ENCODE measurements at places on chromosomes 4 and X.

GRCh38 chr4:77917075-77917474 lies 54.4 kb downstream of the MRPL1 start:
- no peak for DNase-seq

DNA sequence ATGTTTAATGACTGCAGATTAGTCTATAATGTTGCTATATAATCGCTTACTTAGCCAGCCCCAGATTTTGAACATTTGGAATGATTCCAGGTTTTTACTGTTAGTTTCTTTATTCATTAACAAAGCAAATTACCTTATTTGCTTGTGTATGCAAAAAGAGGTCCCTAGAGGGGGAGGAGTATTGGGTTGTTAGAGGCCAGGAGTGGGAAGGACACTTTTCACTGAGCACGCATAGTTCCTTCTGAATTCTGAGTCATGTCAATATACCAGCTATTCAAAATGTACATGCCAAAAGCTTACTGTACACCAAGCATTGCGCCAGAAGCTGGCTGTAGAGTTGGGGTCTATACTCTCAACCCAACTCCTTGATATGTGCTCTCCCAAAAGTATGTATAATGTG lies 5.1 kb upstream of the DGAT2L6 start:
- peak; percentile 8 for DNase-seq

DNA sequence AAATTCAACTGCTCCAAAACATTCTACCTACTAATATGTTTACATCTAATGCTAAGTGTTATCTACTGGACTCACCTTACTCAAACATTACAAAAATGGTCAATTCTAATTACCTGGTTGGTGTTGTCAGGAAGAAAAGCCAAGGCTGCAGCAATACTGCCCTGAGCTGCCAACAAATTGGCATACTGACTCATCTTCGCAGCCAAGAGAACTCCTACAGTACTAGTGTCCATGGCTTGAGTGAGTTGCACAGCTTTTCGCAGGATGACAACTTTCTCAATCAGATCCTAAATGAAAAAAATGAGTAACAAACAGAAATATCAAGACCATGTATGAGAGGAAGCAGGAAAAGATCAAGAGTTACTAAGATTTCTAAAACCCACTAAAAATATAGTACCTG lies 39.6 kb downstream of the SEC31A start:
- DNase-seq: no peak

DNA sequence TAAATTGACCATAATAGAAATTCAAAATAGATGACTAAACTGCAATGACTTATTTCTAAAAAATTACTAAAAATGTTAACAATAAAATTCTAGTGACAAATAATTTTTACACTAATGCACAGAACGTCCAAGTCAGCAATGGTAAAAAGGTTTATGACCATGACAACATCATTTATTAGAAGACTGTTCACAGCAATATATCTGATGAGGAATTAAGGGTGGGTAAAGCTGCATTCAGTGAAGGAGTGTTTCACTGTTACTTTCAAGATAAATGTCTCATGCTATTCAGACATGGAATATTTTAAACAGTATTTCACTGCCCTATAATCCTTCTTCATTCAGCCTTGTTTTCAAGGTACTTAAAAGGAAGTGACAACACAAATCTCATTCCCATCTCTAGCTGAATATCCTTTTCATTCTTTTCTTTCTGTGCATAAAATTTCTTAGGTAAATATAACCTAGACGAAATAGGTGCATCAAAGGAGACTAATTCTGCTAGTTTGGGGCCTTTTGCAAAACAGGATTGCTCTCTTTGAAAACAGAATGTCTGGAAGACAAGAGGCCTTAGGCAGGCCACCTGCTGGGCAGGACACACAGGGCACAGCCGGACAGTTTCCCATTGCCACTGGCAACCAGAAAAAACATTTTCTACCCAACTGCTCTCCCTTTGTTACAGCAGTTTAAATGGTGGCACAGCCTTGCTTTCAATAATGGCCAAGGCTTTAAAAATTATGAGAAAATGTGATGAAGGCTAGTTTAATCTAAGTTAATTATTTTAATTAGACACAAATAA lies 600.3 kb downstream of the SPRY1 start:
- no peak for DNase-seq

GRCh38 chrX:69256291-69256565 lies 91.0 kb upstream of the PJA1 start:
- no peak for DNase-seq

DNA sequence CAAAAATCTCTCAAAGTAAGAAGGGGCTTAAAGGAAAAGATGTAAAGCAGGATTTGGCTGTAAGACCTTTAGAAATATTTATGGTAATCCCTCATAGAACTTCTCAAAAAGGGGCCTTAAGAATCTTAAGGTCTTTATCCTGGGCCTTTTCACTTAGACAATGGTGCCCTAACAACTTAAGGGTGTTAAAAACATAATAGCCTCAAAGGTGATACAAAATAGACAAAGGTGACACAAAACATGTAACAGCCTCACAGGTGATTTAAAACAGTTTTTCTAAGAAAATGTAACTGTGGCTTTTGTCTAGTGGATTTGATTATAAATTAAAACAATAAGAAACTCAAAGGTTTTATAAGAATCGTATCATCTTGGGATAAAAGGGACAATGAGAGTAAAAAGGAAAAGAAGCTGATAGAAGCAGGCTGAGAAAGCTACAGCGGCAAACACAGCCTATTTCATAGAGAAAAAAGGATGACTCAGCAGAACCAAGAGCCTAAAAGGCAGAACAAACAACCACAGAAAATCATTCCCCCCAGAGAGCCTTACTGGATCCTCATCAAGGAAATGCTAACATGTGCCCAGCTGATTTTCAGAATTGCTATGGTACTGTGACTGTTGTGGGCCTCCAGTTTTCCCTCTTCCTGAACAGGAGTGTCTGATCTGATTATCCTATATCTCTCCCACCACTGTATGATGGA lies 164.3 kb downstream of the STPG2 start:
- DNase-seq: no peak

DNA sequence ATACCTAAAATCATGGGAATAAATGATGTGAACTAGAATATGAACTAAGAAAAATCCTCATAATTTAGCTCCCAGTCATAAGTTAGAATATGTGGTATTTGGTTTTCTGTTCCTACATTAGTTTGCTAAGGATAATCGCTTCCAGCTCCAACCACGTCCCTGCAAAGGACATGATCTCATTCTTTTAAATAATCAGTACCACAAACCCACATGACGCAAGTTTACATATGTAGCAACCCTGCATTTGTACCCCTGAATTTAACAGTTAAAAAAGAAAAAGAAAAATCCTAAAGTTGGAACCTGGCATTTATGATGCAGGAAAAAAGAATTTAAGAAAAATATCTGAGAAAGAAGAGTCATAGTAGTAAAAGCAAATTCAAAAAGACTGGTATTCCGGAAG lies 13.3 kb downstream of the UBA6 start:
- DNase-seq: no peak

DNA sequence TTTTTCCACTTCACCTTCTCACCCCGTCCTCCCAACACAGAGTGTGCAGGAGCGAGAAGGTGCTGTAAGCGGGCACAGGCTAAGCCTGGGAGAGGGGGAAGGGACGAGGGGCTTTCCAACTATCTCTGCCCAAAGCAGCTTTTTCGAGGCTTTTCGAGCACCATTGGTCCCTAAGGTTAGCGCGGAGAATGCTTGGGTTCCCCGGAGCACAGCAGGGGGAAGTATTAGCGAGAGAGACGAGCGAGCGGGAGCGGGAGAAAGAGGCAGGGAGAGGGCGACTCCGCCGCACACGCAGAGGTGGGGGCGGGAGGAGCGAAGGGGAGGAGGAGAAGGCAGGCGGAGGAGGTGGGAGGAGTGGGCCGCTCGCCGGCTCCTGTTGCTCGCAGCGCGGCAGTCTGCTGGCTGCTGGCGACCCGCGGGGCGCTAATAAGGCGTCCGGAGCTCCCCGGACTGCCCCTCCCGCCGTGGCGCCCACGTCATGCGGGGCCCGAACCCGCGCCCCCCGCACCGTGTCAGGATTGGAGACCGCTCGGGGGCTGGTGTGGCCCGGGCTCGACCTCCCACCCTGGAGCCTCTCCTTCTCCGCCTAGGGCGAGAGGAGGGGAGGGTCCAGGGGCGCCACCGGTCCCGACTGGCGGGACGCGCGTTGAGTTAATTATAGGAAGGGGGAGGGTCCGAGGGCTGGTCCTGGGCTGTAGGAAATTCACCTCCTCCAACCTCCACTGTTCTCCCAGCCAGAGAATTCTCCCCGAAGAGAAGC lies at the start of gene ADAMTS3:
ADAMTS3 (minus strand) TSS at position 263 of the 760 bp plus-strand sequence. CDS start 459 bp downstream, outside the sequence.
- DNase-seq: peak; percentile 30

GRCh38 chr4:140102421-140102820 lies 51.6 kb downstream of the MAML3 start:
- no peak for DNase-seq

GRCh38 chrX:40496728-40497127 lies 84.0 kb upstream of the ATP6AP2 start:
- DNase-seq: no peak
